ENCODE measurements at places on chromosomes 2 and 18.

- no peak for DNase-seq
These were observed 439.4 kb downstream of the SPAG16 start for GRCh38 chr2:213723707-213724106.

GRCh38 chr2:240789051-240789453, 31.0 kb downstream of the KIF1A start:
- no peak for DNase-seq

DNA sequence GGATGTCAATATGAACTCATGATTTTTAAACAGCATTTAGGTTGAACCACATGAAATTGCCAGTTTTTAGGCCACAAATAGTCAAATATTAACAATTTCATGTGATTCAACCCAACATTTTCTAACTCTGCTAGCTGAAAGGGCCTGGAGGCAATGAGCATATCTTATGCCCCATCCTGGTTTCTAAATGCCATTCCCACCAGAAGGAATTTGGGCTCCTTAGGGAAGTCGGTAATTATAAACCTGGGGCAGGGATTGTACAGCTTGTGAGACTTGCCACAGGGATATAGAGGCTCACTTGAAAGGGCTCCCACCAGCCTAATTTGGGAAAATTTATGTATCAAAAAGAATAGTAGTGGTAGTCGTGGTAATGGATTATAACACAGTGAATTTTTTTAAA, 178.4 kb upstream of the ALPP start:
- DNase-seq, result no peak

DNA sequence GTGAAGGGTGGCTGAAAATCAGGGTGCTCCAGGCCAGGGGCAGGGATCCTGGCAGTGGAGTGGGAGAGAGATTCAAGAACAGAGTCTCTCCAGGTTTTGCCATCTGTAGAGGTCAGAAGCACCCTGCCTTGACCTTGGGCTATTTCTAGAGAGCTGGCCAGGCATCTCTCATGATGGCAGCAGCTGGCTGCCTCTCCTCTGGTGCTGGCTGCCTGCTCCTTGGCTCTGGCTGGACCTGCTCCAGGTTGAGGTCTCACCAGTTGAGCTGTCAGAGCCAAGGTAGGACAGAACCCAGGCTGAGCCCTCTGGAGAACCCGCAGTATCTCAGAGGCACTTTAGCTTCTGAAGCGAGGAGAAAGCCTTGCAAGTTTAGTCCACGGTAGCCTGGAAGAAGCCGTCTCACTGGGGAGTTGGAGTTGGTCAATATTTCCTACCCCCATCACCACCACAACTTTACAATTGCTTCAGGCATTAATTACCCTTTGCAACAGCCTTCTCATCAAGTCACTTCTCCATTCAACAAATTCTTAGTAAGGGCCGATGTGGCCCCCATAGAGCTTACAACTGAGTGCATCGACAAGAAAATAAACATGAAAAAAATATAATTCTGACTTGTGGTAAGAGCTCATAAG, 25.6 kb downstream of the GNLY start:
- DNase-seq, result no peak

DNA sequence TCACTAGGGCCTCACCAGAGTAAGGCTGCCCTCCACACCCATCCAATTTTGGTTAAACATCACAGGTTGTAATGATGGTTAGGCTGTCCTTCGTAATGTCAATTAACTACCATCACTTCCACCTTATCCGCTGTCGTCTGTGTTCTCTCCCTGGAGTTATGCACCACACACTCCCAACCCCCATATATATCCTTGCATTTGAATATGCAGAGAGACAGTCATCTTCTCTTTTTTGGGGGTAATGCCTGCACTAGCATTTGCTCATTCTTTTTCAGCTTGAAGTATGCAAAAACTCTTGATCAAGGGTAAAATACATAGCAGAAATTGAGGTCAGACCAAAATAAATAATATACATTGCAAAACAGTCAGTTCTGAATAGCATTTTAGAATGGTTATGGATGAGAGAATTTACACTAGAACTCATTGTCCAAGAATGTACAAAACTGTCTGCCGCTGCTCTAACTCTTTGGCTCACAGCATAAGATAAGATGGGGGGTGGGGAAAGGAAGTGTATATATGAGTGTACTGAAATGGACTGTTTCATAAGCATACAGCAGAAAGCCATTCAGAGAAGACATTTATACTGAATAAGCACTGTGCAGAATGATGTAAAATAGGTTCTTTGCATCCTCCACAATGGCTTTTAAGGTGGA, 397.8 kb upstream of the CHST9 start:
- no peak for DNase-seq

GRCh38 chr2:218432676-218433365, 13.9 kb downstream of the VIL1 start:
- no peak for DNase-seq

GRCh38 chr2:215624423-215624829, 188.6 kb upstream of the FN1 start:
- DNase-seq, result peak; percentile 54

- DNase-seq, result no peak
These were observed 835.3 kb downstream of the EPHA4 start for GRCh38 chr2:220736778-220737177.

All from left kidney (tissue), 8 donors.